ENCODE measurements at places on chromosomes 11 and 22.

DNA sequence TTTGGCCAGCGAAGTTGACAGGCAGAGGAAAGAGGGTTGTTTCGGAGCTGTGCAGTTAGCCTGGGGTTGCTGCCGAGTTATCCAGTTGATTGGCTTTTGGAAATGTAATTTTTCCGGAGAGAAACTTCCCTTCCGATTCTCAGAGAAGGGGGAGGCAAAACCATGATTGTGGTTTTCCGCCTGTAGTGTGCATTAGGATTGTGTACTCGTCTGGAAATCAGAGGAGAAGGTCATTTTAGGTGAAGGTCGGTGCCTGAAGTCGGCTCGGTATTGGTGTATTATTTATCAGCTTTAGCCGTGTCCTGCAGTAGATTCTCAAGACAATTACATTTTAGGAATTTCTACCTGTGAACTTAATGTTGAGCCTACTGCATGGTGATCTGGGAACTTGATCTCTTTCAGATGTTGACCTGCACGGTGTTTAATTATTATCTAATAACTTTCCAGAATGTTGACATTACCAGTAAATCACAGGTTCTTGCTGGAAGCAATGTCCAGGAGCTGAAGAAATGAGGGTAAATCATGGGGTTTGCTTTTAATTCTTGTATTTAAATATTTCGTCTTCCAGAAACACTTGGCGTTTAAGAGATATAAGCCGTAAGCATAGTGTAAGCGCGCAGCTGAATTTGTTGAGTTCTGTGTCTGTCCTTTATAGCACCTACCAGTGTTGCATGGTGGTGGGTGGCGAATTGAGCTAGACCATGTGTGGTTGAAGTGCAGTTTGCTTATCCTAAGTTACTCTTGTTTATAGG, 1.3 kb downstream of the ARHGEF12 start:
- DNase-seq, result no peak

- DNase-seq, result no peak
Observed at GRCh38 chr11:115710426-115710825, 206.2 kb upstream of the CADM1 start.

- DNase-seq, result peak; percentile 76
Observed at GRCh38 chr11:848380-848931, 5.8 kb downstream of the TSPAN4 start.

GRCh38 chr11:128889657-128890213, 1.4 kb upstream of the KCNJ5 start:
- no peak for DNase-seq

DNA sequence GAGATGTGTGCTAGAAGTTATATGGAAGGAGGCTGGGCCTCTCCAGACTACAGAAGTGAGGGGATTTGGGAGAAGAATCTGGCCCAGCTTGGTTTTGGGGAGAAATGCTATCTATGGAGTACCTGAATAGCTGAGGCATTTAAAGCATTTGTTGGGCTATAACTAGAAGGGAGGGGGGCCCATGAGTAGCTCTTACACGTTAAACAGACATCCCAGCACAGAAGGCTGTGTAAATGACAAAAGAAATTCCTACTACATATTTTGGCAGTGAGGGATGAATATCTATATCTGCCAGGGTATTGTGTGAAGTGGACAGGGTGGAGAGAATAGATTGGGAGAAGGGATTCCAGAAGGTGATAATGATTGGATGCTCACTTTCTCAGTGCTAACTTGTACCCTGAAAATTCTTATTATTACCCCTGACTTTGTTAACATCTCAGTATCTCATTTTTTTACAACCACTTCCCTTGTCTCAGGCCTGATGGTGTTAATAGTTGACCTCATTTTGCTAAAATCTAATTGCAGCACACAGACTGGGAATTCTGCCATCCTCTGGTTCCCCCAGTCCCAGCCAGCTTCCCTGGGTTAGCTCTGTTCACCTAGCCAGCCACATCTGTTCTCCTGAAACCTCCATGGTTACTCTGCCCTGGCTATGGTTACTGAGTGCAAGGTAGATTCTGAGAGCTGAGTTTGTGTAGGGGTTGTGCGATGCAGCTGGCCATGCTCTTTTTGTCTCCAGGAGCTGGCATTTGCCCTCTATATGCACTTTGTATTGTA, 28.8 kb upstream of the RRM1 start:
- DNase-seq, result no peak

DNA sequence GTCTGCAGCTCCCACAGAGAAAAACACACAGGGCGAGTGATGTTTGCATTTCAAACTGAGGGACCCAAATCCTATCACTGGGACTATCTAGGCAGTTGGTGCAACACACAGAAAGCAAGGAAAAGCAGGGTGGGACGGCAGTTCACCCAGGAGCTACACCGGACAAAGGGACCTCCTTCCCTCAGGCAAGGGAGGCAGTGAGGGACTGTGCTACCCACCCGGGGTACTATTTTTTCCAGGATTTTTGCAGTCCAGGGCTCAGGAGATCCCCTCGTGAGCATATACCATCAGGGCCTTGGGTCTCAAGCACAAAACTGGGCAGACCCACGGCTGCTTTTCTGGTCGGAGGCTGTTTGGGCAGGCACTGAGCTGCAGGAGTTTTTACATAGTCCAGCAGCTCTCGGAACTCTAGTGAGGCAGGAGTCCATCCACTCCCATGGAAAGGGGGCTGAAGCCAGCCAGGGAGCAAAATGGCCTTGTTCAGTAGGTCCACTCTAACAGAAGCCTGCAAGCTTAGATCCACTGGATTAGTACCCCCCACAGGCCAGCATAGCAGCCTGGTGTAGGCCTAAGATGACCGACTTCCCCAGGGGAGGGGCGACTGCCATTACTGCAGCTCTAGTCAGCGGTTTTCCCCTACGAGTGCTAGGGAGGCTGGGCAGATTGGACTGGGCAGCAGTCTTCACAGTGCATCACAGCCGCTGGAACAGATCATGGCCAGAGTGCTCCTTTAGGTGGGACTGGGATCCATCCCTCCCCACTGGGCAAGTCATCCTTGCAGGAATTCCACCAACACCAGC, 28.2 kb downstream of the CARD18 start:
- DNase-seq, result no peak

GRCh38 chr11:43943931-43944751, 1.7 kb downstream of the C11orf96 start:
- DNase-seq, result peak; percentile 39

- no peak for DNase-seq
Observed at GRCh38 chr11:86395061-86395551, 20.4 kb downstream of the CCDC81 start.

DNA sequence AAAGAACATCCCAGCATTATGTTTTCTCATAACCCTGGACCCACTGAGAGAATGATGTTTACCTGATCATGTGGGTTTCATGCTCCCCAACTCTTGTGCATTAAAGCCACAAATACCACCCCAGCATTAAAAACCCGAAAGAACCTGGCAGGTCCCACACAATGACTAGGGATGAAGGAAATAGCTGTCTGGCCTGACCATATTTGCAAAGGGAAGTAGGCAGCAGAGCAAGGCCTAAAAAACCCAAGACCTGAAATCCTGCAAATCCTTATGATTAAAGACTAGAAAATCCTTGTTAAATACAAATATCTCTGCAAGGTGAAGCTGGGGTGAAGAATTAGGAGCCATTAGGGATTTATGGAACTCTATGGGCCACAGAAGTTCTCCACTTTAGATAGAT, 23.7 kb downstream of the PAK1 start:
- DNase-seq, result no peak

DNA sequence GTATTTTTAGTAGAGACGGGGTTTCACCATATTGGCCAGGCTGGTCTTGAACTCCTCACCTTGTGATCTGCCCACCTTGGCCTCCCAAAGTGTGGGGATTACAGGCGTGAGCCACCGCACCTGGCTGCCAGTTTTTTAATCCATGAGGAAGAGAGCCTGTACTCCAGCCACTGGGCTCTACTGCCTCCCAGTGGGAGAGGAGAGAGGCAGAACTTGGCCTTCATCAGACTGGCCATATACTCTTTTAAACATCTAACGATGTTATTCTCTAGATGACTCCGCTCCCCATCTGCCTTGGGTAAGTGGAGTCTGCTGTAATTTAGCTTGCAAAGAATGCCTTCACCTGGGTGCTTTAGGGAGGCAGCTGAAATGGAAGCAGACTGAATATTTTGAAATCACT, 34.6 kb downstream of the SLC6A5 start:
- DNase-seq, result no peak

GRCh38 chr11:115745066-115745465, 240.9 kb upstream of the CADM1 start:
- no peak for DNase-seq

- no peak for DNase-seq
Observed at GRCh38 chr11:555780-556661, 4.5 kb downstream of the LMNTD2 start.

- DNase-seq, result no peak
Observed at GRCh38 chr22:50571264-50572175, 6.7 kb downstream of the CPT1B start.

DNA sequence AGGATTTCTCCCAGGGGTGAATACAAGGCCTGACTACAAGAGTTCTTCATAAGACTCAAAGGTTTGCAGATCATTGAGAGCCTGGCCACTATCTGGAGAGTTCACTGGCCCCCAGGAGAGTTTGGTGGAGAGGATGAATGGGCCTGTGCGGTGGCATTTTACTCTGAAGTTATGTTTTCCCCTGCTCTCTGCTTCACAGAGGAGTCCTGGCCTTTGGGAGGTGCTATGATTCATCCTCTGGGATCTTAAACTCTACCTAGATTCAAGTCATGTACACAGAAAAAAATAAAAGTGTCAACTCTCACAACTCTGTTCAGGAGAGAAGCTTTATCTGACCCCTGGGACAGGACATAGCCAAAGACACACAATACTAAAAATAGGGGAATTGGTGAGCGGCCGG, 159.1 kb upstream of the CARD18 start:
- no peak for DNase-seq

DNA sequence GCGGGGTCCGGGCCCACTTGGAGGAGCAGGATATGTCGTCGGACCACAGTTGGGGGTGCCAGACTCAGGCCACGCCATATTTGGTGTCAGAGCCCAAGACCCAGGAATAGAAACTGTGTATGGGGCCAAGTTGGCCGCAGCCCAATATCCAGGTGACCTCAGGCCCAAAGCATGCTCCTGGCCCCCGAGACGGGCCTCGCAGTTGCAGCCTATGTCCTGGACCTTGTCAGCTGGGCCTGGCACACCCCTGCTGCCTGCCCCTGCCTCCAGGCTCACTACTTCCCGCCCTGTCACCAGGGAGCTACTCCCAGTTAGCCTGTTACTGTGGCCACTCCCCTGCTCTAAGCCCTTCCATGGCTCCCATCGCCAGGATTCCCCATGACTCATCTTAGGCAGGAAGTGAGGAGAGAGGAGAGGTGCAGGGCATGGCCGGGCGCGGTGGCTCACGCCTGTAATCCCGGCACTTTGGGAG, 23.1 kb downstream of the A4GALT start:
- DNase-seq, result no peak

- no peak for DNase-seq
Observed at GRCh38 chr22:39592081-39593065, 21.8 kb downstream of the CACNA1I start.
